Cerebellar nuclear complex (tissue), 1 donor: ENCODE measurements at places on chromosomes 13 and 19.

DNA sequence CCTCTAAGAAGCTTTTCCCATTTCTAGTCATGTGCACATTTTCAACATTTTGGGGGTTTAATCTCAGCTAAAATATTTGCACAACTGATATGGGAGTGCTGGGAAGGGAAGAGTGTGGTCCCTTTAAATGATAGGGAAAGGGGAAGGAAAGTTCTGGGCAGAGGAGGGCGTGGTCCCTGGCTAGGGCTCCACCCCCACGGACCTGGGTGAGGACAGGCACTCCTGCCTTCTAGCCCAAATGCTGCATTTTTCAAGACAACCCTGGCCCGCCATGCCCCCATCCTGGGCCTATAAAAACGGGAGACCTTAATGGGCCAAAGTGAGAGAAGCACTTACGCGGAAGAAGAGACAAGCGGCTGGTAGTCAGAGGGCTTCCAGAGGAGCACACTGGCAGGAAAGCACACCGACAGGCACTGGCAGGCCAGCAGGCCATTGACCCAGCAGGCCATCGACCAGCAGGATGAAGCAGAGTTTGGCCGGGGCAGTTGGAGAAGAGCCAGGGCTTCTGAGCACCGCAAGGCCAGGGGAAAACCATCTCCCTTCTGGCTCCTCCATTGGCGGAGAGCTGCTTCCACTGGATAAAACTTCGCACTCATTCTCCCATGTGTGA lies 266.7 kb downstream of the SPRY2 start:
- DNase-seq, result peak; percentile 62

DNA sequence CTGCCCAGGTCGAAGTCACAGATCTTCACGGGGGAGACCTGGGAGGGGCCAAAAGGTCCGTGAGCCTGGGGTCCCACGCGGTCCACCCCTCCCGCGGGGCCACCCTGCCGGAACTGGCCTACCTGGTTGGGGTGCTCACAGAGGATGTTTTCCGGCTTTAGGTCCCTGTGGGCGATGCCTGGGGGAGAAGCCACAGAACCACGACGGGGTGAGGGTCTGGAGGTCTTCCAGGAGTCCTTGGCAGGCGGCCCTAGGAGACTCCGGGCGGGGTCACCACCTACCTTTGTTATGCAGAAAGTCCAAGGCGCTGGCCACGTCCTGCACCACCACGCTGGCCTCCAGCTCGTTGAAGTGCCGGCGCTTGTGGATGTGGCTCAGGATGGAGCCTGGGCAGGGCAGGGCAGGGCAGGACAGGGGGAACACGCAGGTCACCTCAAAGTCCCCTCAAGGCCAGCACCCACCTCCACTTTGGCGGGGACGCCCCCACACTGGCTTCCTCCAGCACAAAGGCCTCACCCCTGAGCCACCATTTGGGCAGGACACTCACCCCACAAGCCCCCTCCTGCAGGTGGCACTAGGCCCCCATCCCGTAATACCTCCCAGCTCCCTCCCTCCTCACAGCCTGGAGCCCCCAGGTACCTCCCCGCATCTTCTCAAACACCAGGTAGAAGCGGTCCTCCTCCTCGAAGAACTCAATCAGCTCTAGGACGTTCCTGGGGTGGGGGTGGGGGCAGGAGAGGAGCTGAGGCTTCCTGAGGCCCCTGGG lies 8.4 kb downstream of the MKNK2 start:
- no peak for DNase-seq

DNA sequence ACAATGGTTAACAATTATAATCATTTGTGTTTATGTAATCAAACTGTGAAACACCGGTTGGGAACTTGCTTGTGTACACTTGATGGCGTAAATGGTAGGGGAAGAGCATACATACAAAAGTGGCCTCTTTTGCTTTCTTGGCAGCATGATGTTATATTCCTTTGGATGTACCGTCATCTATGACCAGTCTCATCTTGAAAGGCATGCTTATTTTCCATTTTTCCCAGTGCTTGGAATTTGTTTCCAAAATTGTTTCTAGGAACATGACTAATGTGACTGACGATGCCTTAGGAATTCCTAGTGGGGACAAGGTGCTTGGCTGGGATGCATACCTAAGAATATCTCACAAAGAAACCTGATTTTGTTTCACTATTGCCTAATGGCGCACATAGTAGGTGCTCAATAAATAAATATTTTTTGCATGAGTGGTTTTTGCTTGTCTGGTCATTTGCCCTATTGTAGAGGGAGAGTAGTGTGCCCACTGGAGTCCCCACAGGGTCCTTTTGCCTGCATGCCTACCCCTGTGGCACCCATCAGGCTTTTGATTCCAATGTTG lies 45.5 kb downstream of the SAE1 start:
- DNase-seq, result no peak

DNA sequence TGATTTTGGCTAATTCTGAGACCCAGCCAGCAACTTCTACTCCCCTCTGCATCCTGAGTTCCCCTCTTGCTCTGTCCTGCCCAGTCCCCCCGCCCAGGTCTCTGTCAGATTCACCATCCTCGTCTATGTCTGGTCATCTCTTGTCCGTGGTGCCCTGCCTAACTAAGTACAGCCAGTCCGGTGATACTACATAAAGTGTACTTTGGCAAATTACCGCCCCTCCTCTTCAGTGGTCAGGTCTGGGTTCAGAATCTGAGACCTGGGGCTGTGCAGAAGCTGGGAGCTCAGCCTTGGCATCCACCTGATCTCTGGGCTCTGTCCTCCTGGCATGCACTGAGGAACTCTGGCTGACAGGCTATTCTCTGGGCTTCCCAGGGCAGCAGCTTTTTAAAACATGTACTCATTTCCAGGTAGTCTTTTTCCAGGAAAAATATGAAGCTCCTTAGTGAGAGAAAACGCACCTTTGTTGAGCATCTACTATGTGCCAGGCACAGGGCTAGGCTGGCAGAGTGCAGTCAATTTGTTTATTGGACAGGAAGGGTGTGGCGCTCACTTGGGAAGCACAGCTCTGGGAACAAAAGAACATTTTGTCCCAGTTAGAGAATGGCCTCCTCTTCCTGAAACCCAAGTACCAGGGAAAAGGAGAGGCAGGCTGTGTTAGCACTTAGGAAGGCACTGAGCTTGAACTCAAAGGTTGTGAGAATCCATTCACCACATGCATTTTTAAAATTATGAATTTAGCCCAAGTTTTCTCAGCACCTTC lies 88.9 kb downstream of the TSHZ3 start:
- no peak for DNase-seq

DNA sequence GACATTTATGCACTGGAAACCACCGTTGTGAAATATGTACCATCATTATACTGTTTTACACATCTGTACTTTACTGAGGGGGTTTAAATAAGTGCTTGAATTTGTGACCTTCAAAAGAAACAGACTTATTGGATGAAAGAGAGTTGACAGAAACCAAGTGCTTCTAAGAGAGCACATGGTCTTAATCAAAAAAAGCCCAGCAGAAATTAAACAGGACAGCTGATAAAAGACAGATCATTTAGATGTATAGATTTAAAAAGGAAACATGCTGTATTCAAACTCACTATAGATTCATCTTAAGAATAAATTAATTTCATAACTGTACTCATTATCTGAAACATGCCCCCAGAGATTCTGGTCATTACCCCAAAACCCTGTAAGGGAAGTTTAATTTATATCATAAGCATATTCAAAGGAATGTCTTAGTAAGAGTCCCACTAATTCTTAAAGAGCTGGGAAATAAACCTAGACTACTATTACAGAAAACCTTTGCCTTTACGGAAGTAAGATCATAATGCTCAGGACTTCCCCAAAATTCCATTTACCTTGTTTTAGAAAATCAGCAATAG lies 421.8 kb downstream of the DCT start:
- no peak for DNase-seq

- no peak for DNase-seq
Observed at GRCh38 chr13:39881887-39882286, 226.4 kb downstream of the COG6 start.

GRCh38 chr13:33963895-33964294 lies 145.9 kb downstream of the RFC3 start:
- no peak for DNase-seq
